ENCODE measurements at places on chromosomes 4 and X.

DNA sequence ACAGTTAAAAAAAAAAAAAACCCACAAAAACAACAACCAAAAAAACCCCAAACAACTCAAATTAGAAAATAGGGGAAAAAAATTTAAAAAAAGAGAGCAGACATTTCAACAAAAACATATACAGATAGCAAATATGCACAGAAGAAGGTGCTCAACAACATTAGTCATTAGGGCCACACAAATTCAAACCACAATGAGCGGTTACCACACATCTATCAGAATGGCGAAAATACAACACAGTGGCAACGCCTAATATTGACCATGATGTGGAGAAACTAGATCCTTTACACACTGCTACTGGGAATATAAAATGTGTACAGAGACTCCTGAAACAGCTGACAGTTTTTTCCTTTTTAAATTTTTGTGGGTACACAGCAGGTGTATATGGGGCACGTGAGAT lies 19.4 kb downstream of the LYAR start:
- DNase-seq, result peak; percentile 28

DNA sequence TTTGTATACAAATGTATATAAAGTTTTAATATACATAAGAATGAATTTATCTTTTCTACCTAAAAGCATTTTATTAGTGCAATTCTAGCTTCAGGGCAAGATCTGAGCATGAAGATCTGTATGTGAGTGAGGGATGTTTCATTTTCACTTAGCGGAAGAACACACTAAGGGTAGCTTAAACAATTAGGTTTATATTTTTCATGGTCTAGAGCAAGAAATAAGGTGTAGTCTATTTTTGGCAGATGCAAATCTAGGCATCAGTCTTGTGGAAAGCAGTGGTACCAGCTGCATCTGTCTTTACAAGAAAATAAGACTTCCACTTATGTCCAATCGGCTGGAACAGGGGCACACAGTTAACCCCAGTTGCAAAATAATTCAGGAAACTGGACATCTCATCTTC lies 433.3 kb downstream of the ADAM29 start:
- DNase-seq, result no peak

DNA sequence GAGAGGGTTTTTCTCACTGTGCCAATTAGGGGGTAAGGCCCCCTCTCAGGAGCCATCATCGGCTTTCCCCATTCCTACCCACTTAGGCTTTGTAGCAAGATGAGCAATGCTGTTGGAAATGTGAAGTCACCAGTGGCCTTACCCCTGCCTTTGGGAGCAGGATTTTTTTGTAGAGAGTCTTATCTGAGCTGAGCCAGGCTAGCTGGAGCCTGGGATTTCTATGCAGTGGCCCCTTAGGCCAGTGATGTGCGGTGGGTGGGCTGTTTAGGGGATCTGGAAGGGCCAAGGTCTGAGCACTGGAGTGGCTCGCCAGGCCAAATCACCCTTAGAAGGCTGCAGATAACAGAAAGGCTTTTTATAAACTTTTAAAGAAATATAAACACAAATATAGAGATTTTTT lies 4.2 kb downstream of the CXorf65 start:
- DNase-seq, result no peak

- no peak for DNase-seq
These were observed 15.5 kb upstream of the IGBP1 start for GRCh38 chrX:70117738-70118137.

GRCh38 chr4:1991087-1991486 lies 17.7 kb downstream of the NELFA start:
- DNase-seq, result no peak

- DNase-seq, result no peak
These were observed 327.8 kb upstream of the CXorf51B start for GRCh38 chrX:146481735-146482134.

GRCh38 chrX:69158166-69158980 lies 6.9 kb downstream of the PJA1 start:
- peak; percentile 85 for DNase-seq

GRCh38 chr4:143341186-143341755 lies 4.6 kb downstream of the GAB1 start:
- DNase-seq, result no peak

GRCh38 chr4:10041036-10041435 lies 19.7 kb upstream of the SLC2A9 start:
- no peak for DNase-seq

GRCh38 chr4:74523096-74523495 lies 78.2 kb downstream of the AREG start:
- no peak for DNase-seq

DNA sequence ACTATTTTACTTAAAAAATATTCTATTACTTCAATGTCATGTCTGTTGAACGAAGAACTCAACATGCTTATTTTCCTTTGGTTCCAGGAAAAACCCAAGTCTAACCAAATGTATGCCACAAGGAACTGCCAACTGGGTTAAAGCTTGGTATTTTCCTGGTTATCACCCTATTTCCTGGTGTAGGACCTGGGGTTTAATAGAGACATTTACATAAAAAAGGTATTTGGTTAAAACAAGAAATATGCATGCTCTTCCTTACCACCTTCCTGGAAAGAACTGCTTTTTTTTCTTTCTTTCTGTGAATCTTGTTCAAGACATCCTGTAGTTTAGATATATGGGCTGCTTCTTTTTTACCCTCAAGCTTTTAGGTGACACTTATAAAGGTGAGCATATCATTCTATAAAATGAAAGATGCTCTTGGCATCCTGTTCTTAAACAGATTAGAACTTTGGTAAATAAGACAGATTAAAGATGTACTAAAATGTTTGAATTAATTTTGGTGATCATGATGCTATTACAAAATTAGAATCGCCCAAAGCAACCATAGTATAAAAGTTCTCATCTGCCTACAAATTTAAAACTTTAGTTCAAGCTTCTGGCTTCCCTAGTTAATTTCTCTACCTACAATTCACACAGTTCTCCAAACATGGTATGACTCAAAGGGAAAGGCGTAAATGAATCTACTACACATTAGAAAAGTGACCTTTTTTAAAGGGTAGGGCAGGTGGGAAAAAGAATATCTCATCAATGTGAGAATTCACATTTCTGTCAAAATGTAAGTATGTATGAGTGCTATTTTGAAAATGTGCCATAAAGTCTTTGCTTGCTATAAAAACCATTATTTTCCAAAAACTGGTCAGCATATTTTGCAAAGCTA lies 103.5 kb downstream of the CNOT6L start:
- DNase-seq, result no peak

- no peak for DNase-seq
These were observed 20.3 kb upstream of the SMPX start for GRCh38 chrX:21778236-21778635.

DNA sequence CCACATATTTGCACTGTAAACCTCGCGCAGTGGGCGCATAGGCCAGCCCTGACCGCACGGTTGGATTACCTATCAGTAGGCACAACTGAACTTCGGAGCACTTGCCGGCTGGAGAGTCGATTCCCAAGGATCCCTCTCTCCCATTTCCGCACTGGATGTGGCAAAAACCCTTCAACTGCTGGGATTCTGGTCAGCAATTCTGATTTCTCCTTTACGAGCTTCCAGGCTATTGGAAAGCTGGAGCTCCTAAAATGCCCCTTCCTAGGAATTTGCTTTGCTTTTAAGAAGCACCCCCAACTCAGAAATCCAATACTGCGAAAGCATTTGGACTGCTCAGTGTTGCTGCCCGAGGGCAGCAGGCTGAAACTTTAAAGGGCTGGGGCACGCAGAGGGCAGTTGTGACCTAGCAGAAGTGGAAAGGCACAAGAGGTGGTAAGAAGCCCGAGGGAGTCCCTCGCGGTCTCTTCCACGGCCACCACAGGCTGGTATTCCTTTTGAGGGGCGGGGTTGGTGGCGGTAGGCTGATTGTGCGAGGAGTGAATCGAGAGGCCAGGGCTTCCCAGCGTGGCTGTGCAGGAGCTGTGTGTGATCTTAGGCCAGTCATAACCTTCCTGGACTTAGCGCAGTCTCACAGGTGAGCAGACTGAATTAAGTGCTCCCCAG lies 1.6 kb downstream of the ZAR1 start:
- no peak for DNase-seq

DNA sequence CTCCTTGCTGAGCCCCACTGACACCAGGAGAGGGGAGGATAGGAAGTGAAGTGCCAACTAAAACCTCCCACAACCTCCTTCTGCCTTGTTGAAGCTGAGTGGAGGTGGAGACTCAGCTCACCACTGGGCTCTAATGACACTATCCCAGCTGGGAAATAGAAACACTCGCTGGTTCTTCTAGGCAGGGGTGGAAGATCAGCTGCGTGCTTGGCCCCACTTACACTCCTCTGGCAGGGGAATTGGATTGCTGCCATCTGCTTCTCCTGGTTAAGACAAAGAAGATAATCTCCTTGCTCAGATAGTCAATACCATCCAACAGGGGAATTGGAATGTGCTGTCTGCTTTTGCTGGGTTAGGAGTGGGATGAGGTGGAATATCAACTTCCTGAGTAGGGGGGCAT lies 392.5 kb downstream of the ZNF674 start:
- DNase-seq, result no peak

- DNase-seq, result no peak
These were observed 24.5 kb downstream of the SH3RF1 start for GRCh38 chr4:169246279-169246678.

GRCh38 chr4:151260526-151260925 lies 16.4 kb upstream of the PRSS48 start:
- DNase-seq, result no peak

GRCh38 chrX:30282527-30282926 lies 26.7 kb downstream of the NR0B1 start:
- DNase-seq, result no peak

GRCh38 chr4:38190717-38191178 lies 230.6 kb downstream of the PTTG2 start:
- peak; percentile 75 for DNase-seq

- no peak for DNase-seq
These were observed 15.3 kb upstream of the TADA2B start for GRCh38 chr4:7027913-7028312.

- DNase-seq, result no peak
These were observed 3.4 kb downstream of the NKRF start for GRCh38 chrX:119602701-119603255.

- DNase-seq, result no peak
These were observed 37.2 kb downstream of the CXXC4 start for GRCh38 chr4:104457308-104457981.

DNA sequence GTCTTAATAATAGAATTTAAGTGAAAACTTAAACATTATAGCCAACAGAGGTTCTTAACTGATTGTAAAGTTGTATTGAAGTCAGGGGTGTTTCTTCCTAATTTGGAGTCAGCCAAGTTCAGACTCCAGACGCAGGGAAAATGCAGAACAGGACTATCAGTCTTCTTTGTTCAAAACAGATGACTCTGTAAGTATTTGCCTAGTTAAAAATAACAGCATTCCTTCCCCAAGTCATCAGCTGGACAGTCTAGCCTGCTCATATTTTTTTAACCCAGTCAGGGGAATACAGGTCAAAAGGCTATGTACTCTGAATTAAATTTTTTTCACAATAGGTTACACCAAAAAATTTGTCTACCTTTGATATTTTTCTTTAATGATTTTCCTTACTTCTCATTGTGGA lies 73.8 kb upstream of the DCLK2 start:
- peak; percentile 50 for DNase-seq

GRCh38 chr4:158169506-158169905 lies 3.3 kb downstream of the GASK1B start:
- no peak for DNase-seq

- no peak for DNase-seq
These were observed 233.5 kb upstream of the GYPA start for GRCh38 chr4:144374065-144374464.

DNA sequence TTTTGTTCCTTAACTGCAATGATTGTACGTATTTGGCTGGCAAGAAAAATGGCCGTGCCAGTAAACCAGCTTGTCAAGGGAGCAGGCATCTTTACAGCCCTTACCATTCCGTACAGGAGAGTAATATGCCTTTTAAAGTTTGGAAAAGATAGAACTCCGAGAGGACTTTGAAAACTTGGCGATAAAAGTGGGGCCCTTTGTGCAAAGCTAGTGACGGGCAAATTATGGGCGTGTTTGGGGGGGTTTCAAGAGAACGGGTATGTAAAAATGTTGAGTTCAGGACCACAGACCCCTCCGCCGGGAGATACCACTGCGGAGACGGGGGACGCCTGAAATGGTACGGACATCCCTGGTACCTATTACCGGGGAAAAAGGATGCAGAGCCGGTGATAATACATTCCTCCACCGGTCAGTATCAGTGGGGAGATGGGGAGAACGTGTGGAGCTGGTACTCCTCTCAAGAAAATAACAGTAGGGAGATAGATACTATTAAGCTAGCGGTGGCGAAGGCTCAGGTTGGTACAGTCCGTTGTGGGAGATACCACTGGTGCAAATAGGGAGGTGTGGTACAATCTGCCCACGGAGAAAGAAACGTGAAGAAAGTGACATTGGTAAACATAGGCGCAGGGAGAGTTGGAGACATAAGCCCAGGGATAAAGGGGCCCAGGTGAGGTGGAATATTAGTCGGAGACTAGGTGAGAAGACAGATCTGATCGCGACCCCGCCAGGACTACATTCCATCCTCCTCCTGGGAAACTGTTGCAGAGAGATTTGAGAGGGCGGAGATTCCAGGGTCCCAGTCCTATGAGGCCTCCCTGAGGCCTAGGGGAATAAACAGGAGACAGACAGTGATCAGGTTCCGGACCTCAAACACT lies 14.5 kb downstream of the SPACA5 start:
- peak; percentile 88 for DNase-seq

GRCh38 chrX:110509755-110510532 lies 151.3 kb downstream of the RTL9 start:
- peak; percentile 3 for DNase-seq

- DNase-seq, result no peak
These were observed at the start of gene ARHGEF6 for GRCh38 chrX:136780763-136781162. ARHGEF6 (minus strand) TSS chrX:136780932; CDS start chrX:136780882, 50 bp downstream.

DNA sequence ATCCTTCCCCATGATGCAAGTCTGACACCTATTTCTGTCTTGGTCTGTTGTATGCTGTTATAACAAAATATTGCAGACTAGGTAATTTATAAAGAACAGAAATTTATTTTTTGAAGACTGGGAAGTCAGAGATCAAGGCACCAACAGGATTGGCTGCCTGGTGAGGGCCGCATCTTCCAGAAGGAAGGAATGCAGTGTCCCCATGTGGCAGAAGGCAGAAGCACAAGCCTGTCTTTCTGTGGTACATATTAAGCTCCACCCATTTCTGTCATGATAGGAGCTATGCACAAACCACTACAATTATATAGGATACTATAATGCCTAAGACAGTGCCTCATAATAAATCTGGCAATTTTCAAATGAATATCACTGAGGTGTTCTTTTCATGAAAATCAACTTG lies 502.3 kb upstream of the DIAPH2 start:
- peak; percentile 57 for DNase-seq

DNA sequence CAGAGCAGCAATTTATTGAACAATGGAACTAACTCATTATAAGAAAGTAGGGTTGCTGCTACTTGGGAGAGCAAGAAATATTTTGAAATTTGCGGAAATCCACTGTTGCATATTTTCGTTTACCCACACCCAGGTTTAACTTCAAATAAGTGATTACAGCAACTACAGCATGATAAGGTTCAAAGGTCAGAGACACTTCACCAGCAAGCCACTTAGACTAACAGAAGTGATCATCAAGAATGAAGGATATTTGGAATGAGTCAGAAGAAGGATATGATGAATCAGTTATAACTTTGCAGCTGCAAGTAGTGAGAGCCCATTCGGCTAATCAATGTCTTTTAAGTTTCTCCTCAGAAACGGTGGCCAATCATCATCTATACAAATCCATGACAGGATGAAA lies 199.3 kb downstream of the TMA16 start:
- no peak for DNase-seq

- no peak for DNase-seq
These were observed 76.2 kb downstream of the STARD8 start for GRCh38 chrX:68723491-68724155.

GRCh38 chr4:6137027-6137746 lies 63.2 kb downstream of the JAKMIP1 start:
- DNase-seq, result no peak

Data from fibroblast of pulmonary artery (primary cell).